Activated CD4-positive, CD25-positive, alpha-beta regulatory T cell treated with anti-CD3 and anti-CD28 coated beads, Interleukin-2, amount 50 U/mL, for 16 hours (primary cell): ENCODE measurements at places on chromosomes 4 and X.

DNA sequence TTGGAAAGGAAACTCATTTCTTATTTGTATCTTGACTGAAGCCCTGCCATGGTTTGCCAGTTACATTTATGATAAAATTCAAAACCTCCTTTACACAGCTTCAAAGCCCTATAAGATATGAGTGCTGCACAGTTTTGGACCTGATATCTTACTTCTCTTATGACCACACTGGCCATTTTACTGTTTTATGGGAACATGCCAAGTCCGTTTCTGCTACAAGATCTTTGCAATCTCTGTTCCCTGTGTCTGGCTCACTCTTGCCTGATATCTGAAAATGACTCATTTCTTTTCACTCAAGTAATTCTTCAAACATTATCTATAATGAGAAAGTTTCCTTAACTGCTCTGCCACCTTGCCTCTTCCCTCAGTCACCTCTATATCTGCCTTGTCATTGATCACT, 247.3 kb downstream of the SPOCK3 start:
- DNase-seq, result no peak

GRCh38 chrX:47723689-47724088, 64.7 kb upstream of the UXT start:
- no peak for DNase-seq

DNA sequence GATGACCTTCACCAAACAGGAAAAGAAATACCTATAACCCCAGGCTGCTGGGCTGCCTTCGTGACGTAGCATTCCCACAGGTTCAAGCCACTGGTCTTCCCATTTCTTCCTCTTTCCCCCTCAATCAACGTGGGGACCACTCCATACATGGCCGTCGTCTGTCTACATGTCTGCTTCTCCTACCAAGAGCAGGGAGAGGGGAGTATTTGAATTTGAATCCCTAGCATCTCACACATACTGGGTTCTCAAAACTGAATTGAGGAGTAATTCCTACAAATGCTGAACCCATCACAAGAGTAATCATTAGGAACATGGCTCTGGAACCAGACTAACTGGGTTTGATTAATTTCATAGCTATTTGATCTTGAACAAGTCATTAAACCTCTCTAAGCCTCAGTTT, 17.3 kb downstream of the GPC3 start:
- DNase-seq, result no peak

GRCh38 chrX:40041915-40042314, 55.8 kb downstream of the BCOR start:
- DNase-seq, result no peak

GRCh38 chr4:152515678-152516077, 20.2 kb downstream of the FBXW7 start:
- no peak for DNase-seq

DNA sequence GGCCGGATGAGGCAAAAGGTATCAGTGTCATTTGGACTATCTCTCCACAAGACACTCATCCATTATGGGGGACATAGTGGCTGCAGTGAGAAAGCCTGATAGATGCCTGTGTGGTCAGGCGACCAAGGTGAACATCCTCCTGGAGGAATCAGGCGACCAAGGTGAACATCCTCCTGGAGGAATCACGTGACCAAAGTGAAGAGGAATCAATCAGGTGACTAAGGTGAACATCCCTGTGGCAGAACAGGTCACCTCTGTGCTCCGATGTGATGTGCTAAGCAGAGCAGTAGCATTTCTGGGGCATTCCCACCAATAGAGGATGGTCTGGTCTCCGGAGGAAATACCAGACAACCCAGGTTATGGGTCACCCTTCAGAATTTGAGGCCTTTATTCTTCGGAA, 44.0 kb downstream of the RNF212 start:
- DNase-seq, result no peak

DNA sequence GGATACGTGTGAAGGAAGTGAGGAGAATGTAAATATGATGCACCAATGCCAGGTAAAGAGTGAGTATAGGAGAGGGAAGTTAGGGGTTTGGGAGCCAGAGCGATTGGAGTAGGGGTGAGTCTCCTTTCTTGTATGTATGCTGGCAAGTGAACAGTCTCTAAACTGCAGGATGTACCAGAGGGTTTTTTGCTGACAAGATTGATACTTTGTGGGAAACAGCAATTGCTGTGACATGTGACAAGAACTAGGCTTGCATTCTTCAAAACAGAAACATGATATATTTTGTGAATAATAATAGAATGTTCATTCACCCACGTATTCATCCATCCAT, 706 bp downstream of the CHIC1 start:
- DNase-seq, result no peak

- DNase-seq, result no peak
These were observed 371.3 kb downstream of the BMPR1B start for GRCh38 chr4:95129031-95129430.
